ENCODE measurements at places on chromosomes 1 and 21. TPM values are rescaled to one million over a fixed set of nuclear protein-coding genes. Genes with fewer than 3 reads are reported as not detected.

Gene COL24A1
- not detected for total RNA-seq

Gene CACNA1S
- not detected for total RNA-seq

Gene TDRD10
- not detected for total RNA-seq

Gene ERICH3
- not detected for total RNA-seq

Gene BGLAP
- total RNA-seq = 2.4 TPM

Gene ZNF695
- total RNA-seq = 1.2 TPM

Gene REG4
- 0.47 TPM for total RNA-seq

Gene GPR25
- not detected for total RNA-seq

Gene SLC44A3
- total RNA-seq = not detected

DNA sequence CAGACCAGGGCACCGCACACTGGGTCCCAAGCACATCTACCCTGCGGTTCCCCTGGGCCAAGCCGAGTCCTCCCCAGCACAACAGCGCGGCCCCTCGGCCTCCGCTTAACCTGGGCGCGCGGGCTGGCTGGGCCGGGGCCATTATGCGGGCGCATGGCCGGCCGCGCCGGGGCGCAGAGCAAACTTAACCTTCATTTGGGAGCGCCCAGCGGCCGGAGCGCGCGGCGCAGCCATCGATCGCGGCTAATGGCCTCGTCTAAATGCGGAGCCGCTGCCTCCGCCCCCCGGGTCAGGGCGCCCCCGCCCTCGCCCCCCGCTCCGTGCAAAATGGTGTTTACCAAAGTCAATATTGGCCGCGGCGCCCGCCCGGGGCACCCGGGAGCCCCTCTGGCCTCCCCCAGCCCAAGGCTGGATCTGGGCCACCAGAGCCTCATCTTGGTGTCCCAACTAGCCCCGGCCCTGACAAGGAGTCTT is 272.1 kb downstream of the TRABD2B start:
- DNase-seq = no peak
- H3K36me3 ChIP-seq = no peaks in the 10 kb centered on the region
- H3K27ac ChIP-seq = no peak overlapping the region
- H3K4me1 ChIP-seq = peaks cover 14% of the 10 kb centered on the region

DNA sequence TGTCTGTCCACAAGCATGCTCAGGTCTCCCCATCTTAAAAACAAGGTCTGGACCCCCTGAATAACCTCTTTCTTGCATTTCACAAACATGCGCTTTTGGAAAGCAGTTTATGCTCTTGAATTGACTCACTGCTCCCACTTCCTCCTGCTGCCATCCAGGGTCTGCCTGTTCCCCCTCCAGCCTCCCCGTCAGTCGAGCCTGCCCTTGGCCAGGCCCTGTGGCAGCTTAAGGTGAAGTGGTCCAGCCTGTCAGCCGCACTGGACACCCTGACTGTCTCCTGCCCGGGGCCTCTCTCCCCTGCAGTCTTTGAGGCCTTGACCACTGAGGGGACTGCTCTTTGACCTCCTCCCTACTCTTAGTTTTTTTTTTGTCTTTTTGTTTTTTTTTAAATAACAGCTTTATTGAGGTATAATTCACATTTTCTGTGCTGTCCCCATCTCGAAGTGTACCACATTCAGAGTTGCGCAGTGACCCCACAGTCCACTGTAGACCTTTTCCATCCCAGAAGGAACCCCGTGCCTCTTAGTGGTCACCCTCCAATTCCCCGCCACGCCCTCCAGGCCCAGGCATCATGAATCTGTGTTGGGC is 18.3 kb downstream of the GPR137B start:
- peaks cover 37% of the 10 kb centered on the region for H3K4me1 ChIP-seq
- H3K27ac ChIP-seq = peak overlapping the region; percentile 12
- H3K27me3 ChIP-seq = no peaks in the 10 kb centered on the region
- H3K36me3 ChIP-seq = peaks cover 28% of the 10 kb centered on the region

GRCh38 chr1:69305621-69306020 is 262.1 kb upstream of the LRRC7 start:
- no peak for DNase-seq
- H3K27me3 ChIP-seq = no peaks in the 10 kb centered on the region
- no peaks in the 10 kb centered on the region for H3K4me1 ChIP-seq
- no peak overlapping the region for H3K27ac ChIP-seq
- H3K36me3 ChIP-seq = no peaks in the 10 kb centered on the region
- no peak overlapping the region for H3K4me3 ChIP-seq

DNA sequence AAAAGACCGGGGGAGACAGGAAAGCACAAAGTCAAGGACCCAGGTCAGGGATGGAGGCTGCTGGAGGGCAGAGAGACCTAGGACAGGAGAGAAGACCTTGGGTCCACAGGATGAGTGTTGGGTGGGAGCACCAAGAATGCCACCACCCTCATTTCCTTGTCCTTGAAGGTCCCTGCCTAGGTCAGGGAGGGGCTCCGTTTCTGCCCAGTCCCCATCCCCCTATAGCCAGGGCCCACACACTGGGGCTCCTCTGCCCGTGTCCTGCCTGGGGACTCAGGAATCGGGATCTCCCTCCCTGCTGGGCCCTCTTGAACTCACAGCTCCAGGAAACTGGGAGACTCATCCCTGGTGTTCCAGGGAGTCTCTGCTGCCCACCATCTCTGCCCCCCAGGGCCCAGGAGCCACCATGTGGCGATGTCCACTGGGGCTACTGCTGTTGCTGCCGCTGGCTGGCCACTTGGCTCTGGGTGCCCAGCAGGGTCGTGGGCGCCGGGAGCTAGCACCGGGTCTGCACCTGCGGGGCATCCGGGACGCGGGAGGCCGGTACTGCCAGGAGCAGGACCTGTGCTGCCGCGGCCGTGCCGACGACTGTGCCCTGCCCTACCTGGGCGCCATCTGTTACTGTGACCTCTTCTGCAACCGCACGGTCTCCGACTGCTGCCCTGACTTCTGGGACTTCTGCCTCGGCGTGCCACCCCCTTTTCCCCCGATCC is 584 bp downstream of the TINAGL1 start:
- H3K4me3 ChIP-seq = no peak overlapping the region
- H3K4me1 ChIP-seq = peaks cover 2% of the 10 kb centered on the region
- H3K27me3 ChIP-seq = peaks cover 4% of the 10 kb centered on the region
- H3K27ac ChIP-seq = no peak overlapping the region
- no peaks in the 10 kb centered on the region for H3K36me3 ChIP-seq

GRCh38 chr1:220925707-220926106 is 46.5 kb downstream of the HLX start:
- H3K36me3 ChIP-seq = no peaks in the 10 kb centered on the region
- peaks cover 5% of the 10 kb centered on the region for H3K27me3 ChIP-seq
- no peaks in the 10 kb centered on the region for H3K4me1 ChIP-seq
- DNase-seq = no peak
- H3K4me3 ChIP-seq = no peak overlapping the region

- no peak overlapping the region for H3K27ac ChIP-seq
- peaks cover 2% of the 10 kb centered on the region for H3K27me3 ChIP-seq
- no peak overlapping the region for H3K4me3 ChIP-seq
- peaks cover 38% of the 10 kb centered on the region for H3K4me1 ChIP-seq
- no peak for DNase-seq
Measured at GRCh38 chr1:166836733-166837132, 2.5 kb upstream of the POGK start.

DNA sequence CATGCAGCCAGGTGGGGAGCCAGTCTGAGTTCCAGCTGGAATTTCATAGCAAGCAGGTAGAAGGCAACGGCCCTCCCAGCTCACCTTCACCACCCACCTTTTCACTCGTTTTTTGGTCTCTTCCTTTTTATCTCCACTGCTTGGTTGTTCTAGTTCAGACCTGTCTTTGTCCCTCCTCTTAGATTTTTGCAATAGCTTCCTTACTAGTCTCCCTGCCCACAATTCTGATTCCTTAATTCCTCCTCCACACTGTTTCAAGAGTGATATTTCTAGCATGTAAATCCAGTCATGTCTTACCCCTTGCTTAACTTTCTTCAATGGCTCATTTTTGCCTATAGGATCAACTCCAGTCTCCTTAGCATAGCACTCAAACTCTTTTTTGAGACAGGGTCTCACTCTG is 119.6 kb downstream of the TMEM53 start:
- no peak overlapping the region for H3K27ac ChIP-seq
- H3K4me1 ChIP-seq = no peaks in the 10 kb centered on the region
- no peak for DNase-seq

DNA sequence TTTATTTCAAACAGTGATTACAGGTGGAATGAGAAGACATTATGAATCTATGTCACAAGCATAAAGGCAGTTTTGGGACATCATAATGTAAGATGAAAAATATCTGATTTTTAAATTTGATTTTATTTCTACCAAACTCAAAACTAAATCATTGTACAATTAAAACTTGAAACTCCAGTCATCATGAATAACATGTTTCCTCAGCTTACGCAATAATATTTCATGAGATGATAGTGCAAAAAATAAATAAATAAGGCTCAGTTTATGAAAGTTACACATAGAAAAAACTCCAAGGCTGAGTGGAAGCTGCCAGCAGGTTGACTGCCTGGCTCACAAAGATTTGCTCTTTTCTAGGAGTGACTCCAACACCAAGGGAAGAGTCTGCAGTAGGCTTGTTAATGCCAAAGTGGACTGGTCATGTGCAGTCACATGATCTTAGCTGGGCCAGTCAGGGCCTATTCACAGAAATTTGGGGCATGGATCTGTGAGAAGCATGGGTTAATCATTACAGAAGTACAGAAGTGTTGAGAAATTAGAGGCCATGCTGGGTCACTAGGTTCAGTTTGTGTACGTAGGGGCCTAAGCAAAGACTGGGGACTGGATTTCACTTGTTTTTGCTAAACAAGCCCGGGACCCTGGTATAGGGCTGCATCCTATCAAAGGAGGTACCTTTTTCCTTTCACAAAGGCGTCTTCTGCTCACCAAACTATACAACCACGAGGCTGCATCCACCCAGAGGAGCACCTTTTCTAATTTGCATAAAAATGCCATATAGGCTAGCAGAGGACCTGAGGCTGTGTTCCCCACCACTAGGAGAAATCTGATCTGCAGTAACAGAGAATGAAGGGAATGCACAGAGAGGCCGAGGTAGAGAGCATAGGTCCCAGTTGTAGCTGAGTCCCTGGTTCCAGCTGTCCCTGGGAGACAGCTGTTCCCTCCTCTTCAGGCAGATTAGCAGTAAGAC is 4.9 kb upstream of the ABCA4 start:
- no peak overlapping the region for H3K4me3 ChIP-seq
- no peaks in the 10 kb centered on the region for H3K36me3 ChIP-seq
- H3K4me1 ChIP-seq = no peaks in the 10 kb centered on the region
- peaks cover 5% of the 10 kb centered on the region for H3K27me3 ChIP-seq
- no peak for DNase-seq
- H3K27ac ChIP-seq = no peak overlapping the region

GRCh38 chr1:228360533-228361313 is 45.9 kb downstream of the TRIM11 start:
- no peak overlapping the region for H3K4me3 ChIP-seq
- DNase-seq = no peak
- no peaks in the 10 kb centered on the region for H3K36me3 ChIP-seq
- H3K27me3 ChIP-seq = no peaks in the 10 kb centered on the region
- H3K27ac ChIP-seq = no peak overlapping the region

GRCh38 chr21:33587792-33588484 is 546 bp downstream of the DONSON start:
- DNase-seq = peak; percentile 46
- peaks cover 19% of the 10 kb centered on the region for H3K4me1 ChIP-seq
- H3K4me3 ChIP-seq = peak overlapping the region; percentile 91
- peaks cover 18% of the 10 kb centered on the region for H3K36me3 ChIP-seq
- H3K27me3 ChIP-seq = no peaks in the 10 kb centered on the region

- peak overlapping the region; percentile 73 for H3K27ac ChIP-seq
- no peak for DNase-seq
- no peaks in the 10 kb centered on the region for H3K27me3 ChIP-seq
- peaks cover 2% of the 10 kb centered on the region for H3K36me3 ChIP-seq
- H3K4me1 ChIP-seq = peaks cover 66% of the 10 kb centered on the region
Measured at GRCh38 chr1:52635321-52636089, 2.5 kb downstream of the SHISAL2A start.

DNA sequence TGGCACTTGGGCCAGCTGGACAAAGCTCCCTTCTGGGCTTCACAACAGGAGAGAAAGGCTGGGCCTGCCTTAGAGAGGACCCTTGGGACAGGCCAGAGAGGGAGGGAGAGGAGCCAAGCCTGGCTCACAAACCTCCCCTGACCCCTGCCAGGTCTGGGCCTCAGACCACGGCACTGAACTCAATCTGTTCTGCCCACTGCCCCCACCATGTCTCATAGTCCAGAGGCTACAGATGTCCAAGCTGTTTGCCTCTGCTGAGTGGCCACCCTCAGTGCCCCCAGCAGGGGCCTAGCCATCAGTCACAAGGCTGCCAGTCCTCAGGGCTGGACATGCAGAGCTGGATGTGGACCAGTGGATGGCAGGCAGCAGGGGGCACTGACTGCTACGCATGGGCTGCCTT is 13.0 kb upstream of the DMBX1 start:
- H3K4me1 ChIP-seq = no peaks in the 10 kb centered on the region
- DNase-seq = no peak
- H3K27me3 ChIP-seq = peaks cover 23% of the 10 kb centered on the region
- H3K4me3 ChIP-seq = no peak overlapping the region
- no peaks in the 10 kb centered on the region for H3K36me3 ChIP-seq
- no peak overlapping the region for H3K27ac ChIP-seq

GRCh38 chr1:167605576-167605975 is 24.5 kb upstream of the RCSD1 start:
- H3K27me3 ChIP-seq = no peaks in the 10 kb centered on the region
- H3K4me1 ChIP-seq = peaks cover 27% of the 10 kb centered on the region
- no peak overlapping the region for H3K4me3 ChIP-seq
- no peak for DNase-seq
- no peak overlapping the region for H3K27ac ChIP-seq

DNA sequence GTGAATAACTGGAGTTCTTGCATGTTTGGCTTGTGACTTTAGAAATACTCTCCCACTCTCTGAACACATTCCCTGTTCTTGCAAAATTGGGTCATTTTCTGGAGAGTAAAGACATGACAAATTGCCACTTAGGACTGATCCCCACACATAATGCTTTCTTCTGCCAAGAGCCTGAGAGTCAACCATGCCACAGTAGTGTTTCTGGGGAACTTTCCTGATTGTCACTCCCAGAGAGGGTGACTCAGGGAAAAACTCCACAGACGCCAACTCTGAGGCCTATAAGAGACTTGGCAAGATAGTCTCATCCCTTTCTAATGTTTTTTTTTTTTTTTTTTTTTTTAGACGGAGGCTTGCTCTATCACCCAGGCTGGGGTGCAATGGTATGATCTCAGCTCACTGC is 157.8 kb downstream of the ATG4C start:
- H3K36me3 ChIP-seq = no peaks in the 10 kb centered on the region
- DNase-seq = no peak
- H3K27ac ChIP-seq = no peak overlapping the region
- H3K27me3 ChIP-seq = peaks cover 21% of the 10 kb centered on the region
- no peaks in the 10 kb centered on the region for H3K4me1 ChIP-seq

DNA sequence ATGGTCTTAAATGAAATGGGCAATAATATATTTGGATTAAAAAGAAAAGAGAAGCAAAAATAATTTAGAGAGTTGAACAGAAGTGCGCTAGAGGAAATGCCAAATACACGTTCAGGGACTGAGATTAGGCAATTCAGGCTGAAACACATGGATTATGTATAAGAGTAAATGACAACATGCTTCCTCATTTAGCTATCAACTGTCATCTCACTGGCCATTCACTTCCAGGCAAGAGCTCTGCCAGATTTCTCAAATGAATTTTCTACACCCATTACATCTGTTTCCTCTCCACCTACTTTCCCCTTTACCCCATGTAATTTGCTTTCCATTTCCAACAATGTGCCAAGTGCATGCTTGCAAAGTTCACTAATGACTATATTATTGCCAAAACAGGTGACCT is 582.4 kb downstream of the LTN1 start:
- H3K4me1 ChIP-seq = no peaks in the 10 kb centered on the region
- no peak overlapping the region for H3K4me3 ChIP-seq
- H3K36me3 ChIP-seq = no peaks in the 10 kb centered on the region

Data from activated CD4-positive, alpha-beta T cell treated with anti-CD3 and anti-CD28 coated beads for 36 hours (primary cell).